Stimulated activated CD8-positive, alpha-beta memory T cell treated with anti-CD3 and anti-CD28 coated beads, Interleukin-4, amount 100 ng/mL, for 1 hour (primary cell): ENCODE measurements at places on chromosomes 4 and X.

GRCh38 chr4:21451032-21451431 lies 497.5 kb downstream of the KCNIP4 start:
- DNase-seq, result no peak

GRCh38 chr4:95167805-95168204 lies 381.0 kb downstream of the UNC5C start:
- DNase-seq, result no peak

GRCh38 chr4:41169256-41169800 lies 45.0 kb downstream of the APBB2 start:
- no peak for DNase-seq

DNA sequence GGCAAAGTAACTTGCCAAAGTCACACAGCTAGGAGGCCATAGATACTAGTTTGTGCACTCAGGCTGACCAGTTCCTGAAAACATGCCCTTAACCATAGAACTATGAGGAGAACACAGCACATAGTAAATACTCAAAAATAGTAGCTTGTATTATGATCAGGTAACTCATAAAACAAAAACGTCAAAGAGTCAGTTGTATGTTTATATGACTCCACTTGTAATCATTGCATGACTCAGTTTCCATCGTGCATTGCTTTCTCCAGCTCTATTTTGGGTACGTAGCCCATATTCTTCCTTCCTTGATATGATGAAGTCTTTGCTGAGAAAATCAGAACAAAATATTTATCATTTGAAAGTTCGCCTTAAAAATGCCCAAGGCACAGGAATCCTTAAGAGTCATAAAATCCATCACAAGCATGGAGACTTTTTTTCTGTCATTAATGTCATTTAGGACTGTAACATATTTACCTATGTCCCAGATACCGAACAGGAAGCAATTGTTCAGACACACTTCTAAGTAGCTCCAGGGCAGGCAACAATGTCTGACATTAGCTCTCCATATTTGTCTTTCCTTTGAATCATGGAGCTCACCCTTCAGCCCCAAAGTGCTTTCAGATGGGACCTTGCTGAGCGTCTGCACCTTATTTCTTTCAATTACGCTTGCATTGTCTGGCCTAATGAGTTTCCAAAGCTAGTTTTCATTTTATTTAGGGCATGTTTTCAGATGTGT lies 11.2 kb upstream of the MID1 start:
- no peak for DNase-seq

DNA sequence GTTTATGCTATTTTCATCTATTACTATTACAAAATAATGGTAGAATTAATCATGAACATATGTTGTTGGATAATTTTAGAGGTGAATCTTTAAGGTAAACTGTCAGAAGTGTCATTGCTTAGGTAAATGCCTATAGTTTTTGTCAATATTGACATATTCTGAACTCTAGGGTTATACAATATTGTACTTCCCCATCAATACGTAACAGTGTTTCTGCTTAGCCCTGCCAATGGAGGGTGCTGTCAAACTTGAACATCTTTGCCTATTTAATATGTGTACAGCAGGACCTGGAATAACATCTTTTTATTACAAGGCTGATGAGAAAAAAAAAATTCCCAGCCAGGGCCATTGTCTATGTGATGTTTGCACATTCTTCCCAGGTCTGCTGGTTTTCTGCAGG lies 40.8 kb downstream of the ARHGAP24 start:
- DNase-seq, result no peak

DNA sequence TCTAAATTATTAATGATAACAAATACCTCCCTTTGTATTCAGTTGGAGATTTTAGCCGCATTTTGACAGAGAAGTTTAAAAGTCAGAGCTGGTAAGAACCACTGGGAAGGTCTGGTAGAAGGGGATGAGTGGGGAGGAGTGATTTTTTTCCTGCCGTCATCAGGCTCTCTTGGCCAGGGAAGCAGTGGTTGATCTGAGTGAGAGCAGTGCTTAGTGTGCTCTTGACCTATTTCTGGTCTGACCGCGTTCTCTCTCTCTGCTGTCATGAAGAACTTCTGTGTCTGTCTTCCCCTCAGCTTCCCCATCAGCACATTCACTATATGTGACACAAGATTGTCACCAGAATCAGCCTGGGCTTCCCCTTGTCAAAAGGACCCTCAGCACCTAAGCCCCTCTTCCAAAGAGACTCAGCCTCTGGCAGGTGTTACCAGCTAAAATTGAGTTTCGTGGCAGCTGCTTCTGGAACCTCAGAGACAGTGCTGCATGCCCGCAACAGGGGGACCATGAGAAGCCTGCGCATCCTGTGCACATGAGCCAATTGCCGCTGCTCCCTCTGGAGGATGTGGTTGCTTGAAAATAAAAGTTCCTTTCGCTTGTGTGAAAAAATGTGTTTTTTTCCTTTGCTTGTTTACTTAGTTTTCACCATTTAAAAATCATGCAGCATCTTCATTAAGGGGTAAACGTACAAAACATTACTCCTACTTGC lies 268.9 kb downstream of the C4orf33 start:
- no peak for DNase-seq

DNA sequence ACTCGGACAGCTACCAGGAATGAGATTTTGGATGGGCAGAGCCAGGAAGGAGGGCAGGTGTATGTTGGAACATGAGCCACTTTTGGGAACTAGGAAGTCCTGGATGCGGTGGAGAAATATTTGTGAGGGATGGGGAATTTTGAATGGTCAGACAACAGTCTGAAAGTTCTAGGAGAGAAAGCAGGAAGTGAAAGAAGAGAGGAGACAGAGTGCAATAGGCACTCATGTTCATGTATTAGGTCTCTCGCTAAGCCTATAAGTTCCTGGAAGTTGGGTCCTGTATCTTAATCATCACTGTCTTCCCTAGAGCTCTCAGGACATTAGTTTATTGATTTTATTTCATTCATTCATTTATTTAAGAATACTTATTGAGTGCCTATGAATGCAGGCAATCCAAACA lies 65.7 kb upstream of the CITED1 start:
- no peak for DNase-seq

DNA sequence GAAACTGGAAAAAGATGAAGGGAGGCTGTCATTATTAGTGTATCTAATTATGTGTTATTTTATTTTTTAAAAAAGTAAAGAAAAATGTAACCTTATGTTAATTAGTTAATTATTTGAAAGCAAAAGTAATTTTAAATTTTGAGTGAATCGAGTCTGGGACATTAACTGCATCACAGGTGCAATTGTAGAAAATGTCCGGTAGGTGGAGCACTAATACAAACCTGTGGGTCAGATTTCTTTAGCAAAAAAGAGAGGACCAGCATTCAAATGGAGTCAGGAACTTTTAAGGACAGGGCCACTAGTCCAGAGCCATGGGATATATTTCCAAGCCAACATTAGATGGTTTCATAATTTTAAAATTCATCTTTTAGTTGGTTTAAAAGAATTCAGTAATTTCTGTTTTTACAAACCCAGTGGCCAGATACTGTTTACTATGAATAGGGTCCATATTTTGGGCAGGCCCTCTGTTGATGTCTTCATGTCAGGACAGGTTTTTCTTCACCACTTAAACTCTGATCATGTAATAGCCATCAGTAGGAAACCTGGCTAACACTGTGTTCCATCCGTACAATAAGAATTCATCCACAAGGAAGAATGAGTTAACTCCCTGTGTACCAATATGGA lies 27.2 kb downstream of the BST1 start:
- DNase-seq, result no peak

- DNase-seq, result no peak
Observed at GRCh38 chr4:37438564-37439279, 194.2 kb downstream of the NWD2 start.

DNA sequence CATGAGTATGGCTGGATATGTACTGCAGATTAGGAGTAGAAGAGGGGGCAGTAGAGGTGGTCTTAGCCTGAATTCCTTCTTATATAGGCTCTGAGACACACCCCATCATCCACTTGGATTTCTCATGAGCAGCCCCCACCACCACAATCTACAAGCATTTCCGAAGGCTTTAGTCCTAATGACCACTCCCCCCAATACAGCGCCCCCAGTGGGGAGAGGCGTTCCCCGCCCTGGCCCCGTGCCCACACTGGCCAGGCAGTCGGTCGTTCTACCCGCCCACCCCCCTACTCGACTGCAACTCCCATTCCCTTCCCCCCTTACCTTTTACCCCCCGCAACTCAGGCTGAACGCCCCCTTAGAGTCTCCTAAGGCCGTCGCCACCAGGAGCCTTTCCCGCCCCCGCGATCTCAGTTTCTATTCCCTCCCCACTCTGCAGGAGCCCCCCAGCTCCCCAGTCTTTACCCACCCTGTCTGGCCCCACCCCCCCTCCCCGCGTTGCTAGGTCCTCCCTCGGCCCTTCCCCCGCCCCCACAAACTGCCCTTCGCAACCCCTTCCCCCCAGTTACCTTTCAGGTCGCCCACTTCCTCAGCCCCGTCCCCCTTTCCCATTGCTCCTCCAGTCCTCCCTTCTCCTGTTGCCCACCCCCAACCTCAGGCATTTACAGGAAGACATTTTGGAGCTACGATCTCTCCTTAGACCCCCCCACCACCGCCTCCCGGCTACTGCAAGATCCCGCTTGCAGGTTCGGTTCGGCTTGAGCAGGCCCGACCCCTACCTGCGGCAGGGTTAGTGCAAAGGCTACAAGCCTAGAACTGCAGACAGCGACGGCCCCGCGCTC lies 468 bp downstream of the ZMYM3 start:
- no peak for DNase-seq

DNA sequence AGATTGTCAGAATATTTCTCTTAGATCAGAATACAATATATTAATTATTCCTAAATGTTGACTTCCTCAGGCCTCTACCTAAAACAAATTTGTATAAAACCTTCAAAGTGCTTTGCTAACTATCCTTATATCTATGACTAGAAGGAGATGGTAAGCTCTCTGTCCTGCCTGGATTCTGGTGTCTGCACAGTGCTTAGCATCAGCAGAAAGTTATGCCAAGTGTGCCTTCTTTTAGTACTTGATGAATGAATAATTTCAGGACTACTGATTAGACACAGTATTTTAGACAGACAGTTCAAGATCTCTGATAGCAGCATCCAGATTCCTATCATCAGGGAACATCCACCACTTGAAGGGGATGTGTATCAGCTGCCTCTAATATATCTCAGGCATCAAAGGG lies 242.4 kb upstream of the TLL1 start:
- DNase-seq, result no peak

DNA sequence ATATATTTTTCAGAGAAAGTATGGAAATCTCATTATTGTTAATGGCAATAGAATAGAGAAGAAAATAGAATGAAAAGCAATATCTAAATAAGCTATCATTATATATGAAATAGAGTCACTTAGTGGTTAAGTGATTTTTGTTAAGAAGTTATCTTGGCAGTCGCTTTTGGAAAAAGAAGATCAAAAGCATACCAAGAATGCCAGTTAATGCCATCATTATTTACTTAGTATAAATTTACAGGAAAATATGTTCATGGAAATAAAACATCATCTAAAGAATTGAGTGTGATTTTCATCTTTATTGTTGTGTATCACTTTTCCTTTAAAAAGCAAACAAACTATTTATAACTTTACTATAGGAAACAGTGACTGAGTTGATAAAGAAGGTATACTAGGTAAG lies 85.3 kb upstream of the GPR101 start:
- no peak for DNase-seq

- DNase-seq, result no peak
Observed at GRCh38 chr4:144589512-144589911, 56.4 kb upstream of the HHIP start.

DNA sequence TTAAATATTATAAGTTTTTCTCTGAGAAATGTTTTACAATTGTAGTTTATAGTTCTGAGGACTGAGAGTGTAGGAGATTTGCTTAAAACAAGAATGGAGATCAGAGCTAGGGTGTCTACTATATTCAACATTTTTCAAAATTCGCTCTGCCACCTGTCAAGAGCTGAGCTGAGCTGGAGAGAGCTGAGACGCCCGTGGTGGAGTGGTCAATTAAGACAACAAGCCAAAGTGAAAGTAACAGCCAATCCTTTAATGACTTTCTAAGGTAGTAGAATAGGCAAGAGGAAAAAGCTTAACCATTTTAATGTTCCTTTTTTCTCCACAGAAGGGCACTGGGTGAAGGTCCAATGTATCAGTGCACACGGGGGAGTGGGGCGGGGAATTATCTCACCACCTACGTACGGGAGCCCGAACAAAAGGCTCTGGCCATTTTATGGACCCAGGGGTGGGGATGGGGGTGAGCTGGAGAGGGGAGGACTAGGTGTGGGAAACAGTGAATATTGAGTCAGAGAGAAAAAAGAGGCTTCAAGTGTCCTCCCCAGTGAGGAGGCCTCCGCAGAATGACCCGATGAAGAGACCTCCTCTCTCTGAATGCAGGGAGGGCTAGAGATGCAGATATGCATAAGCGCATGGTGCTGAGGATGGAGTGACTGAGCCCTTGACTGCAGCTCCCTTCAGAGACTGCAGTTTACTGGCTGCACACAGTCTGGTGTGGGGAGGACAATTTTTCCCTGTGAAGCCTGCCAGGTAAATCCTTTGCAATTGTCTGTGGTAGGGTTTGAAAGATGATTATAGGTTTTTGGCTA lies 60.8 kb downstream of the SPCS3 start:
- DNase-seq, result no peak

GRCh38 chr4:114273238-114273637 lies 293.8 kb upstream of the ARSJ start:
- DNase-seq, result no peak
